ENCODE measurements at places on chromosomes 4 and X. TPM values are rescaled to one million over a fixed set of nuclear protein-coding genes. Genes with fewer than 3 reads are reported as not detected.

- DNase-seq = no peak
Observed at GRCh38 chrX:16592194-16592770, 57.7 kb upstream of the S100G start.

LRRC66 gene
- 0.19 TPM for polyA plus RNA-seq

FAM9B gene
- not detected for polyA plus RNA-seq

DNA sequence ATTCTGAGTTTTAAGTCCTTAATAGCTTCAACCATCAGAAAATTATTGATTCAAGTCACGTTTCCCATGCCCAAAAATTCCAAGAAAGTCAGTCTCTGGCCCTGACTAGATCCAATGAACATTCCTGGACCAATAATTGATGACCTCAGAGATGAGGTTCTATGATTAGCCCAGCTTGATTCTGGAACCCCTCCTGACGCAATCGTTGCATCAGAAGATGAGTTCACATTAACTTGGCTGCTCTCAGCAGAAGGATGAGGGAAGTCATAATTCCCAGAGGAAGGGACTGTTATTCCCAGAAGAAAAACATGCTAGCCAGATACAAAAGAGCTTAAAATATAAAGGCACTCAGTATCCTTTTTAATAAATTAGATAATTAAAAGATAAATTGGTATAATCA, 34.3 kb upstream of the CPEB2 start:
- no peak for DNase-seq

GRCh38 chrX:5829469-5829868, 399.2 kb downstream of the NLGN4X start:
- no peak for DNase-seq

DNA sequence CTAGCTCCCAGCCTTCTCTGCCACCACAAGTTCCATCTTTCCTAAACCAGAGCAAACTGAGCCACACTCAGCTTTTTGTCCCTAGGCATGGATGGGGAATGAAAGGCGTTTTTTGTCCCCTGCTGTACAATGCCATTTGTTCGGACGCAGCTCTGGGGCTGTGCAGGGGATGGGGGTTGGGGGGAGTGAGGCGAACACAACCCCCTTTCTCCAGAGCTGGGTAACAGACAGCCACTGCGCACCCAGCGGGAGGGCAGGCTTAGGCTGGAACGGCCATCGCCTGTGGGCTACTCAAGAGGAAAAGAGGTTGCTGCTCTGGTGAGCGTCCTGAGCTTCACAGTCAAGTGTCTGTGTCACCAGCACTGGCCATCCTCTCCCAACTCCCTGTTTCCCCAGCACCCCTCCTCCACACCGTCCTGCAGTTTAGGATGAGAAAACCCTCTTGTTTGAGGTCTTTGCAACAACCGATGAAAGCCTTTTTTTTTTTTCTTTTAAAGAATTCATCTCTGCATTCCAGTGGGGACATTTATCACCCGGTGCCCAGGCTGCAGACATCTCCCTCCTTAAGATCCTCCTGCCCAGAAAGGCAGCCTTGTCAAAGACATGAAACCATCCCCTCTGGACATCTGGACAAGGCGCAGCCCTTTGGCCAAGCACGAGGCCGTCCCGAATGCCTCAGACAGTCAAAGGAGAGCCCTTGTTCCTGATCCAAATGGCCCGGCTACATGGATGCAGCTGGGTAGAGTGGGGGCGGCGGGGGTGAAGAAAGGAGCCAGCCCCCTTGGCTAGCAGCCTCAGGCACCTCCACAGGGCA, 419.6 kb downstream of the BCOR start:
- DNase-seq = no peak

TGIF2LX gene
- polyA plus RNA-seq = not detected

All from heart left ventricle (tissue), 16 donors.